ENCODE measurements at places on chromosomes 7 and 10. TPM values are rescaled to one million over a fixed set of nuclear protein-coding genes. Genes with fewer than 3 reads are reported as not detected.

Gene SEMA3C
- 32.9 TPM for total RNA-seq

Gene RAB19
- not detected for total RNA-seq

Gene LRGUK
- 0.14 TPM for total RNA-seq

Gene WIPF3
- total RNA-seq: 2.8 TPM

Gene TLX1
- total RNA-seq: 1.2 TPM

Gene NUTM2E
- total RNA-seq: not detected

Gene ADRA2A
- 0.41 TPM for total RNA-seq

DNA sequence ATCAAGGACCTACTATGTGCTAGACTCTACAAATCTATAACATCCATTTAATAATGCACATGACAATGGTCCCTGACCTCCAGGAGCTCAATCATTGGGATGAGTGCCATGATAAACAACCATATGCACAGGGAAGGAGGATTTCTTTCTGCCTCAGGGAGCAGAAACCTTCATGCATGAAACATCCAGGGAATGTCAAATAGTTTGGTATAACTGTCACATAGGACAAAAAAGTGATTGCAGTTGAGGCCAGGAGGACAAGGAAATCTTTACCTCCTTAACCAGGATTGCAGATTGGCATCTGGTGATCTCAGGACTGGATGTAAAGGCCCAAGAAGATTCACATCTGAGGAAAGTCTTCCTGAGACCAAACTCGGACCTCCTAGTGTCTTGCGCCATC, 993.1 kb downstream of the KCNMA1 start:
- DNase-seq: no peak

DNA sequence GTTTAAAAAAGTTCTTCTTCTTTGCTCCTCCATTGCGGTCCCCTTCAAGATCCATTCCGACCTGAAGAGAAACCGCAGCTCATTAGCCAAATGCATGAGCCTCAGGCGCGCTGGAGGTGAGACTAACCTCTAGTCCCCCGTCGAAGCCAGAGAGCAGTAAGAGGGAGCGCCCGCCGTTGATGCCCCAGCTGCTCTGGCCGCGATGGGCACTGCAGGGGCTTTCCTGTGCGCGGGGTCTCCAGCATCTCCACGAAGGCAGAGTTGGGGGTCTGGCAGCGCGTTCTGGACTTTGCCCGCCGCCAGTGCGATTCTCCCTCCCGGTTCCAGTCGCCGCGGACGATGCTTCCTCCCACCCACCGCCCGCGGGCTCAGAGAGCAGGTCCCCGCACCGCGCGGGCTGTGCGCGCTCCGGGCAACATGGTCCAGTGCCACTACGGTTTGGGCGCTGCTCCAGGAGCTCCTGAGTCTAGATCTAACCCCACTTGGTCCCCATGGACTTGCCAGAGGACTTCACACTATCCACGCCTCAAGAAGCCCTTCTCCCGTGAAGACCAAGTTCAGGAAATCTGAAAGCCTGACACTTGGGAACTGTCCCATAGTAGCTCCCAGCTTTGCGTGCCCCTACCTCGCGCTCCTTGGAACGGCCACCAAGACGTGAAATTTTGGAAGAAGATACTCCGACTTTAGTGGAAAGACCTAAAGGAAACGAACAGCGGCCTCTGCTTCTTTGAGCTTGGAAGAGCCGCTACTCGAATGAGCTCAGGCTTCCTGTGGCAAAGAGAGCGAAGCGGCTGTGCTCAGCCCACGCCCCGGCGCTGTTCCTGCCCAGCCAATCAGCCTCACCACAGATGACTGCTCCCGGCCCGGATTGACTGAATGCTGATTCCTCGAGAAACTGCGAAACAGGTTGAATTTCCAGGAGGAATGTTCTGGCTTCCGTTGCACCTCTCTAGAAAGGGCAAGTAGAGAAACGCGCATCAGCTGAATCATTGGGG, at the start of gene ABCB1:
Gene ABCB1, minus strand, starts transcription at position 755 of the 995 bp plus-strand sequence. Its CDS starts 700 bp downstream, at position 55.
- DNase-seq: peak; percentile 50

- no peak for DNase-seq
These were observed 781 bp downstream of the ZNF727 start for GRCh38 chr7:64046041-64046389.

DNA sequence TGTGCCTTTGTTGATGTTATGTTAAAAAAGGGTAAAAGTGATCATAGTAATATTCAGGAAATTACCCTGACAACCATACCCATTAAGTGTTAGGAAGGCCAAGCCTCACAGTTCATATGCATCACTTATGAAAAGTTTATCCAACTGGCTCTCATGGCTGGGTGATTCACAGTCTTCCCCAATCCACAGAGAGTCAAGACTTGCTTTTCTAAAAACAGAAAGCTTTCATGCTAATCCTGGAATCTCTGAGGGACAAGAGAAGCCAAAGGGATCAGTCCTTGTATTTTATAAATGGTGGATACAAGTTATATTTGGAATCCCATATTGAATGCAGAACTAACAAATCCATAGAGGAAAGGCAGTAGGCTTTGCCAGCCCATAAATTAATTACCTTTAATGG, 218.3 kb downstream of the JAZF1 start:
- no peak for DNase-seq

- peak; percentile 26 for DNase-seq
These were observed 8.7 kb upstream of the BHLHA15 start for GRCh38 chr7:98202367-98203195.

GRCh38 chr10:1368842-1369171, 312.6 kb downstream of the WDR37 start:
- peak; percentile 58 for DNase-seq

- DNase-seq: no peak
These were observed 22.3 kb downstream of the ZNF518A start for GRCh38 chr10:96152437-96152836.

DNA sequence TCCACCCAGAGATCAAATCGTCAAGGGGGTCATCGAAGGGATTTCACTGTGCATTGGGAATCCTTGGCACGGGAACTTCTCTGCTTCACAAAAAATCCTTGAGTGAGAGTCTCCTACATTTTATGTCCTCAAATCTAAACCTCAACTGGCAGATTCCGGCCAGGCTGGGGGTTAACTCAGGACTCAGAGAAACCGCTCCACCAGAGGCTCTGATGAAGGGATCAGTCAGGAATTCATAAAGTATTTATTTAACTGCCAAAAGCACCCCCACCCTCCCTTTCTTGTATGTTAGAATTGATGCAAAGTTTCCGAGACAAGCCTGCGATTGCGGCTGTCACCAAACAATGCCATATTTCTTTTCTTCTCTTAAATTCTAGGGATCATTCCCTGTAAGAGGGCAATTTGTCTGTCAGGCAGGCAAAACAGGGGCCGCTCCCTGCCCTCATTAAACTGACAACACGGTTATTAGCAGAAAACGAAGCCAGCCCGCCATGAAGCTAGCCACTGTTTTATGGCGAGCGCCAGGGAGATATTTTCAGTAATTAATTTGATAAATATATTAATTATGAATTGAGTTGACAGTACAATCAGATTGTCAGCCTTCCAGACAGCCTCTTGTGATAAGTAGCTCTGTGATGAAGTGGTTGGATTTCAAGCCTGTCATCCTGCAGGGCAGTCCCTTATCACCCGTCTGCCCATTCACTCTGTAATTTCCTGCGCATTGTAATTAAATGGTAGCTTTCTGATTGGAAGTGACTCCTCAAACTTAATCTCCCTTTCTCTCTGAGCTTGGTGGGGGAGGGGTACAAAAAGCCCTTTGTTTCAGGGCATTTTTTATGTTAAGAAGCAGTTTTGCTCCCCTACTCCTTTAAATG, 153.0 kb upstream of the GPR26 start:
- DNase-seq: no peak

DNA sequence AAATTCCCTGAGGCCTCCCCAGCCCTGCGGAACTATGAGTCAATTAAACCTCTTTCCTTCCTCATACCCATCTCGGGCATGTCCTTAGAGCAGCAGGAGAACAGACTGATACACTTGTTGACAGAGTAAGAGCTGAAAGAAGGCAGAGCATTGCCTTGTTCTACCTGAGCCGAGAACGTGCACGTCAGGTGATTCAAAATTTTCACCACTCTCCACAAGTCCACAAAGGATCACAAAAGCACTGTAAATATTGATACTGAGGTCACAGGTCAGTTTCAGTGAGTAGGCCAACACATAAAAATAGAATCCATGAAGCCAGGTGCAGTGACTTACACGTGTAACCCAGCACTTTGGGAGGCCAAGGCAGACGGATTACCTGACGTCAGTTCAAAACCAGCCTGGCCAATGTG, 27.8 kb downstream of the DCLRE1C start:
- DNase-seq: no peak

GRCh38 chr7:51067757-51068156, 248.9 kb downstream of the COBL start:
- DNase-seq: peak; percentile 71

GRCh38 chr10:82411416-82411815, 536.4 kb downstream of the NRG3 start:
- no peak for DNase-seq

All from right cardiac atrium (tissue), 5 donors.